ENCODE measurements at places on chromosomes 5 and 9. TPM values are rescaled to one million over a fixed set of nuclear protein-coding genes. Genes with fewer than 3 reads are reported as not detected.

- H3K36me3 ChIP-seq = no peaks in the 10 kb centered on the region
- H3K4me3 ChIP-seq = no peak overlapping the region
- no peaks in the 10 kb centered on the region for H3K27me3 ChIP-seq
- H3K27ac ChIP-seq = no peak overlapping the region
Observed at GRCh38 chr5:67142816-67143215, 53.8 kb downstream of the CD180 start.

DNA sequence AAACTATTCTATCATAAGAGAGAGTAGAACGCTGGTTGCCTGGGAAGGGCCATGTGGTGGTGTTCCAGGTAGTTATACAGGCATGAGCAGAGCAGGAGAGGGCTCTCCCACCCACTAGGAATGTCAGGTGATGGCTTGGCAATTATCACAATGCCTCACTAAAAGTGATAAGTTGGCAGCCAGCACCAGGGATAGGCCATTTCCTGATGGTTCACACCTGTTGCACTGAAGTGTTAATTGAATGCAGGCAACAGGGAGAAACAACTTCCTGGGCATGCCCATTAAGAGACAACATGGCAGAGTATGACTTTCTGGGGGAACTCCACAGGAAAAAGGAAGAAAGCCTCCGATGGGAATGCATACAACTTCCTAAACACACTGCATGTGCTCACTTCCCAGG, 593.2 kb downstream of the ELAVL2 start:
- no peak overlapping the region for H3K4me3 ChIP-seq
- H3K27me3 ChIP-seq = no peaks in the 10 kb centered on the region
- no peaks in the 10 kb centered on the region for H3K4me1 ChIP-seq
- no peaks in the 10 kb centered on the region for H3K36me3 ChIP-seq

- H3K27me3 ChIP-seq = no peaks in the 10 kb centered on the region
- H3K4me3 ChIP-seq = no peak overlapping the region
- no peak overlapping the region for H3K27ac ChIP-seq
- no peaks in the 10 kb centered on the region for H3K4me1 ChIP-seq
Observed at GRCh38 chr5:103505581-103506305, 56.8 kb downstream of the NUDT12 start.

DNA sequence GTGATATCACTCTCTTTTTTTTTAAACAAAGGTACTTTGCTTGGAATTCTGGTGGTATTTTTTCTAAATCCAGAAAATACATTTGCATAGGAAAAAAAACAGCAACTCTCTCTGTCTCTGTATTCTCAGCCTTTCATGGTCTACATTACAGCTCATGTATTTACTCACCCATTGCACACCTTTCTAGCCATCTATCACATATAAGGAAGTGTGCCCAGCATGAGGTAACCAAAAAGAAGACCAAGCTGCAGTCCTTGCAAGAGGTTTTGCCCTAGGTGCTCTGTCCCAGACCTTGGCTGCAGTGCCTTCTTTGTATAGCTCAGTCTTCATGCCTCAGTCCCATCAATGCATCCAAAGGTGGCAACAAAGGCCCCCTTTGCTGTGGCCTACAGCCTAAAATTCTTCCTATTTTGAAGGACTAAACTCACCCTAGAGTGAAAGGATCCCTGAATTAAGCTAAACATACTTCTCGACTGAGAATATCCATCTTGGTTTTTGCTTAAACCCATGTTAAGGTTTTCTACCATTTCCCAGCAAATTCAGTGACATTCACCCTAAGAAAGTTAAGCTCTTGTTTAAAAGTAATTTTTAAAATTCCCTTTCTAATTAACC, 446.4 kb downstream of the KIF4B start:
- H3K4me3 ChIP-seq = no peak overlapping the region
- no peaks in the 10 kb centered on the region for H3K27me3 ChIP-seq
- no peaks in the 10 kb centered on the region for H3K4me1 ChIP-seq
- no peaks in the 10 kb centered on the region for H3K36me3 ChIP-seq

DNA sequence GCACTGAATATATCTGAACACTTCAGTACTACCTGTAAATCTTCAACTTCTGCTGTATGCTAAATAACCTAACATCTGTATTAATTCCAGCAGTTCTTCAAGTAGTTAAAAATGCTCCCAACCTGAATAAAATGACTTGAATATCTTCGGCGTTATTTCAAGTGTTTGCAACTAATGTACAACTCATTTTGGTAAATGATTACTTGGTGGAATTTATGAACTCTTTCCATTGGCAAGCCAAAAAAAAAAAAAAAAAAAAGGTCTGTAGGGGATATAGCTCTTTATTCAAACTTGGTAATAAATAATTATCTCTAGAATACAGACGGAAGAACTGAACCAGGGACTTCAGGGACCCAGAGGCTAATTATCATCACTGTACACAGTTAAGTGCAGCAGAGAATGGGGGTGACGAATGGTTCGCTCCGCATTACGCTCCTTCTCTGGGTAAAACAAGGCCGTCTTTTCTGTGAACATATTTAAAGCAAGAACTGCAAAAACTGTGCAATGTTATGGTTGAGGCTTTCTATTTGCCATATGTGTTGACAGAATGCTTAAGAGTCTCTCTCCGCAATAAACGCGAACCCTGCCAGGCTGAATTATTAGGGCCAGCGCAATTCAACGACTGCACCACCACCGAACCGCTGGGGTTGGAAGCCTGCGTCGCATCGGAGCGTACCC, 1.9 kb upstream of the ERBIN start:
- H3K4me1 ChIP-seq = peaks cover 21% of the 10 kb centered on the region
- H3K36me3 ChIP-seq = no peaks in the 10 kb centered on the region
- H3K27me3 ChIP-seq = no peaks in the 10 kb centered on the region
- peak overlapping the region; percentile 98 for H3K27ac ChIP-seq

- H3K4me1 ChIP-seq = peaks cover 3% of the 10 kb centered on the region
- no peaks in the 10 kb centered on the region for H3K27me3 ChIP-seq
- H3K27ac ChIP-seq = no peak overlapping the region
- no peaks in the 10 kb centered on the region for H3K36me3 ChIP-seq
- H3K4me3 ChIP-seq = no peak overlapping the region
Observed at GRCh38 chr9:121451586-121451985, 48.1 kb downstream of the GGTA1 start.

- H3K36me3 ChIP-seq = no peaks in the 10 kb centered on the region
- H3K4me1 ChIP-seq = no peaks in the 10 kb centered on the region
- no peaks in the 10 kb centered on the region for H3K27me3 ChIP-seq
- no peak overlapping the region for H3K27ac ChIP-seq
Observed at GRCh38 chr9:97565262-97565661, 63.8 kb downstream of the TMOD1 start.

- no peak overlapping the region for H3K27ac ChIP-seq
- no peak overlapping the region for H3K4me3 ChIP-seq
- DNase-seq = no peak
- H3K27me3 ChIP-seq = no peaks in the 10 kb centered on the region
Observed at GRCh38 chr5:2378108-2378507, 373.4 kb downstream of the IRX2 start.

DNA sequence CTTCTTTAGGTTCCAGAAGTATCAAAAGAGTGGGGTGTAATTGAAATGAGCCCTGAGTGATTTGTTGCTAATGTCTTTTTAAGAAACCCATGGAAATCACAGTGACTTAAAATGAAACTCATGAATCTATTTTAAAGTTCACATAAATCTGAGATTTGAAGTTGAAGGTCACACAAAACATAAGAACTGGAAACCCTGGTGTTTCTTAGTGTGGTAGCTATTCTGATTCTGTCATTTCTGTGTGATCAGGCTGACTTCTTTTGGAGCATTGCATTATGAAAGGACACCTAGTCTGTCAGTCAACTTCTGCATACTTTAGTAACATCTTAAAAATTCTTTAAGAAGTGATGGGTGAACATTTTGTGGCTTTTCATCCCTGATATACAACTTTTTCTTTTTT, 448.8 kb downstream of the TLE4 start:
- no peak for DNase-seq
- H3K27ac ChIP-seq = no peak overlapping the region
- no peaks in the 10 kb centered on the region for H3K4me1 ChIP-seq
- no peaks in the 10 kb centered on the region for H3K36me3 ChIP-seq
- H3K27me3 ChIP-seq = no peaks in the 10 kb centered on the region

- H3K27ac ChIP-seq = peak overlapping the region; percentile 88
- H3K4me3 ChIP-seq = peak overlapping the region; percentile 35
- H3K36me3 ChIP-seq = no peaks in the 10 kb centered on the region
- DNase-seq = peak; percentile 70
- H3K27me3 ChIP-seq = no peaks in the 10 kb centered on the region
Observed at GRCh38 chr9:107732781-107733522, 243.4 kb upstream of the KLF4 start.

DNA sequence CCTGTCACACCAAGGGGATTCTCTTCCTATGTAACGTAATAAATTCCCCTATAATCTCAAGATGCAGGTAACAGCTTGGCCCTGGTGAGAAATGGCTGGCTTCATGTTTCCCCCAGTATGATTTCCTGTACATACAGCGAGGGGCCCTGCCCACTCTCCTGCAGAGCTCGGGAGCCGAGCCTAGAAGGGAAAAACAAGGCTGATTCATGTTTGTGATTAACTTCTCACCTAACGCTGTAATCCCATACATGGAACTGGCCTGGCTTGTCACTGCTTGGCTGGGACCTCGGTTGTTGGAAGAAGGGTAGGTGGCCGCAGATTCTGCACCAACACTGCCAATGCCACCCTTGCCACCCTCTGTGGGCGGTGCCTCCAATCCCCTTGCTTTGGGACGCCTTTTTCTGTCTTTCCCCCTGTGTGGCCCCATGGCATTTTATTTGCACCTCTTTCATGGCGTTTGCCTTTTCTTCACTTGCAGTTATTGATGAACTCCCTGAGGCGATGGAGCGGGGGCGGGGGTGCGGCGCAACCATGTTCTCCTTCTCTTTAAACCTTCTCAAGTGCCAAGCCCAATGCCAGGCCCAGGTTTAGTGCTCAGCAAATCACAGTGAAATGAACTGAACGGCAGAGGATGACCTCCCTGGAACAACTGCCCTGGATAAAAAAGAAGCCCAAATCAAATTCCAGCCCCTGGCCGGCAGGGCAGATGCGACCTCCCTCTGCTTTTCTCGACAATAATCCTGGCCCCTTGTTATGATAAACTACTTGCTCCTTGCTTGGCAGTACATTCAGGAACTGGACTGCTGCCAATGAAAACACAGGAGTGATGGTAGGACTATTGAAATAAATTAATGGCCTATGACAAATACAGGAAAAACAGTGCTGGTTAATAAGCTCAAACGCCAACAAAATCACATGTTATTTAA, 108.1 kb downstream of the TMEM174 start:
- H3K4me1 ChIP-seq = peaks cover 54% of the 10 kb centered on the region
- no peak overlapping the region for H3K4me3 ChIP-seq
- H3K27me3 ChIP-seq = no peaks in the 10 kb centered on the region
- peak; percentile 82 for DNase-seq
- H3K27ac ChIP-seq = peak overlapping the region; percentile 60

DNA sequence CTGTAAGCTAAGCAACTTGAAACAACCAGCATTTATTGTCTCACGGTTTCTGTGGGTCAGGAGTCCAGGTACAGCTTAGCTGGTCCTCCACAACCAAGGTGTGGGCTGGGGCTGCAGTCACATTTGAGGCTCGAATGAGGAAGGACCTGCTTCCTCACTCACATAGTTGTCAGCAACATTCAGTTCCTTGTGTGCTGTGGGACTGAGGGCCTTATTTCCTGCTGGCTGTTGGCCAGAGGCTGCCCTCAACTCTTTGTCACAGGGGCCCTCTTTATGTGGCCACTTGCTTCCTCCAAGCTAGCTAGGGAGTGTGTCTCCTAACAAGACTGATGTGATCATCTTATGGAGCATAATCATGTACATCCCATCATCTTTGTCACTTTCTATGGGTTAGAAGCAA, 29.2 kb upstream of the SEMA4D start:
- DNase-seq = peak; percentile 35
- no peak overlapping the region for H3K4me3 ChIP-seq
- peaks cover 27% of the 10 kb centered on the region for H3K4me1 ChIP-seq
- no peak overlapping the region for H3K27ac ChIP-seq
- H3K36me3 ChIP-seq = no peaks in the 10 kb centered on the region
- no peaks in the 10 kb centered on the region for H3K27me3 ChIP-seq

- H3K27me3 ChIP-seq = peaks cover 50% of the 10 kb centered on the region
- H3K27ac ChIP-seq = no peak overlapping the region
- H3K4me1 ChIP-seq = no peaks in the 10 kb centered on the region
- H3K4me3 ChIP-seq = no peak overlapping the region
- H3K36me3 ChIP-seq = no peaks in the 10 kb centered on the region
- no peak for DNase-seq
Observed at GRCh38 chr5:55187370-55187769, 14.4 kb upstream of the CDC20B start.

- no peaks in the 10 kb centered on the region for H3K4me1 ChIP-seq
- no peak overlapping the region for H3K27ac ChIP-seq
- peaks cover 60% of the 10 kb centered on the region for H3K27me3 ChIP-seq
- H3K36me3 ChIP-seq = no peaks in the 10 kb centered on the region
Observed at GRCh38 chr5:174751154-174752000, 27.0 kb downstream of the MSX2 start.

DNA sequence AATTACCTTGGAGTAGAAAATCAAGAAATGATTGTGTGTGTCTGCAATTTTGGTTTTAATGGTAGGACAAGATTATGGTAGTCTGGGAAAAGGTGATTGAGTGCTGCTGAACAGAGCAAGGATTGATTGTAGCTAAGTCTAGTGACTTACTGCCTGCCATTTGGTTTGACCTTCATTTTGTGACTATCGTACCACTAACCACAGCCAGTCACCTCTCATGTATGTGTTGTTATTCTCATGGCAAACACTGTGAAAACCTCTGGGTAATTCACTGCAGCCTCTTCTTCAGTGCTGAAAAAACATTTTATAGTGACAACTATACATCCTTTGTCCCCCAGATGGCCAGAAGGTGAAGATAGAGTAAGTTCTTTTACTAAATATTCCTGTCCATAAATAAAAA, 37.5 kb downstream of the CTNNA1 start:
- H3K27ac ChIP-seq = no peak overlapping the region
- peaks cover 22% of the 10 kb centered on the region for H3K4me1 ChIP-seq
- H3K27me3 ChIP-seq = no peaks in the 10 kb centered on the region
- DNase-seq = no peak
- no peak overlapping the region for H3K4me3 ChIP-seq
- H3K36me3 ChIP-seq = no peaks in the 10 kb centered on the region

DNA sequence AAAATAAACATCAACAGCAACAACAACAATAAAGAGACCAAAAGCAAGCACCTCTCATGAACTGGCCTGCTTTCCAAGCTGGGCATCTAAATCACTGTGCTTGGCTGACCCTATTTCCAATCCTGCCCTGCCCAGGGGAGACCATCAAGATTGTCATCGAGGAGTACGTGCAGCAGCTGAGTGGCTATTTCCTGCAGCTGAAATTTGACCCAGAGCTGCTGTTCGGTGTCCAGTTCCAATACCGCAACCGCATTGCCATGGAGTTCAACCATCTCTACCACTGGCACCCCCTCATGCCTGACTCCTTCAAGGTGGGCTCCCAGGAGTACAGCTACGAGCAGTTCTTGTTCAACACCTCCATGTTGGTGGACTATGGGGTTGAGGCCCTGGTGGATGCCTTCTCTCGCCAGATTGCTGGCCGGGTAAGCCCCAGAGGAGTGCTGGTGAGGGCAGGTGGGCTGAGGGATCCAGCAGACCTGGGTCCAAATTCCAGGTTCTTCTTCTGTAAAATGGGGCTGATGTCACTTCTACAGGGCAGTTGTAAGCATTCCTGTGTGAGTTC, 15.6 kb downstream of the PTGS1 start:
- no peaks in the 10 kb centered on the region for H3K4me1 ChIP-seq
- H3K4me3 ChIP-seq = no peak overlapping the region
- no peak overlapping the region for H3K27ac ChIP-seq
- DNase-seq = no peak
- no peaks in the 10 kb centered on the region for H3K27me3 ChIP-seq

GRCh38 chr5:17511775-17512325, 6.3 kb upstream of the TAF11L3 start:
- no peak overlapping the region for H3K4me3 ChIP-seq
- H3K4me1 ChIP-seq = no peaks in the 10 kb centered on the region
- no peaks in the 10 kb centered on the region for H3K36me3 ChIP-seq
- DNase-seq = no peak
- no peak overlapping the region for H3K27ac ChIP-seq

The CEL gene
- total RNA-seq = 2.4 TPM

The SMIM3 gene
- 37.9 TPM for total RNA-seq

The SPATA31A3 gene
- not detected for total RNA-seq

All from tibial nerve (tissue), 4 donors.